ENCODE measurements at places on chromosomes 1 and 21.

- peak; percentile 14 for DNase-seq
These were observed 7.1 kb downstream of the ITGB2 start for GRCh38 chr21:44913425-44914175.

GRCh38 chr1:41576620-41577019, 92.1 kb upstream of the EDN2 start:
- DNase-seq: no peak

- DNase-seq: no peak
These were observed 1030.1 kb downstream of the ADGRL2 start for GRCh38 chr1:82830690-82831380.

DNA sequence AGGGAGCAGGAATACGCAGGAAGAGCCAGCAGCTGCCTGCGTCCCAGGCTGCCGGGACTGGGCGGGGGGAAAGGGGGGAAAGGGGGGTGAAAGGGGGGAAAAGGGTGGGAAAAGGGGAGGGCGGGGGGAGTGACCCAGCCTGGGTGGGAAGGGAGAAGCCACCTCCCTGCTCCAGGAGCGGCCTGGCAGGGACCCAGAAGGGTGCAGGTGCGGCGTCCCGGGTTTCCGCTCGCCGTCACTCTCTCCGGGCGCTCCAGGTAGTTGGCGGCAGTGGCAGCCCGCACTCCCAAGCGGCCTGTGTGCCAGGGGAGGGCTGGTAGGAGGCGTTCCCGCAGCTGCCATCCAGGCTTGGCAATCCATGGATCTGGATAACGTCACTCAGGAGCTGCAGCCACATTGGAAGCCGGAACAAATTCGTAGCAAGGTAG, 141.0 kb upstream of the NGF start:
- no peak for DNase-seq

DNA sequence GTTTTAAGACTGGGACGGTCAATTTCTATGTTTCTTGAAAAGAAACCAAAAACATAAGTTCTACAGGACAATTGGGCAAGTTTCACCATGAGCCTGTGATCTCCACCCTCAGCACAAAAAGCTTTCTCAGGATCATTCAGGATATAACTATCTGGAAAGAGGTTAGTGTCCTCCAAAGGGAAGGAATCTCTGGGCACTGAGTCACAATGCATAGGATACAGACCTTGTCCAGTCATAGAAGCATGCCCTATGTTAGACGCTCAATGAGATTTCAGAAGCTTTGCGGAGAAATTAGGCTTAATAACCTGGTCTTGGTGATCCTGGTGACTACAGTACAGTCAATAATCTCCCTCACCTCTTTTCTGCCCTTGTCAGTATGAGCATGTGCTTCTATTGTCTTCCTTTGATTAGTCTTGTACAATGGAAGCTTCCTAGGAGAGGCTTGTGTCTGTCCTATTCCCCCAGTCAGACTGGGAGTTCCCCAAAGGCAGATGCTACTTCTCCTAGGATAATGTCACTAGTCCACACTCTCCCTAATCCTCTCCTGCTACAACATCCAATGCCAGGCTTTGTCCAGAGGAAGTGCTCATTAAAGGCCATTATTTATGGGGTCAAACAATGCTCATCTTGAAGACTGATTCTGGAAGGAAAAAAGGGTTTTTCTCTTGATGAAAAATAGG, 97.4 kb downstream of the KCNH1 start:
- DNase-seq: no peak

GRCh38 chr1:25544819-25545218, 1.4 kb downstream of the LDLRAP1 start:
- DNase-seq: no peak

GRCh38 chr1:76585980-76586674, 281.2 kb upstream of the ST6GALNAC5 start:
- no peak for DNase-seq

- no peak for DNase-seq
These were observed 14.2 kb downstream of the PRRX1 start for GRCh38 chr1:170678027-170678600.

DNA sequence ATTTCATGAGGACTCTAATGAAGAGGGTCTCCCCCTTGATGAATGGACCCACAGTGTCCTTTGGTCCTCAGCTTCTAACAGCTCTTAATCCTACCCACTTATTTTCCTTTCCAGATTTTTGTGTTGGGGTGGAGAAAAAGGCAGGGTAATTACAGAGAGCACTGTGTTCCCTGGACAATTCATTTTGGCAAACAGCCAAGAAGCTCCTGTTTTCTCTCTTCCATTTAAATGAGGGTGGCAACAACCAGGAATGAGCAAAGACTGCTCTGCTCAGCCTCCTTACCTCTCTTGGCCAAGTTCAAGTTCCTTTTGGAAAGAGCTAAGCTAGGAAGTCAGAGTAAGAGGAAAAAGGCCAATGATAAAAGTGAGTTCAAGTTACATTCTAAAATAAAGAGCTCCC, 11.9 kb downstream of the XKR8 start:
- no peak for DNase-seq

GRCh38 chr1:14421977-14422609, 176.4 kb upstream of the KAZN start:
- no peak for DNase-seq

DNA sequence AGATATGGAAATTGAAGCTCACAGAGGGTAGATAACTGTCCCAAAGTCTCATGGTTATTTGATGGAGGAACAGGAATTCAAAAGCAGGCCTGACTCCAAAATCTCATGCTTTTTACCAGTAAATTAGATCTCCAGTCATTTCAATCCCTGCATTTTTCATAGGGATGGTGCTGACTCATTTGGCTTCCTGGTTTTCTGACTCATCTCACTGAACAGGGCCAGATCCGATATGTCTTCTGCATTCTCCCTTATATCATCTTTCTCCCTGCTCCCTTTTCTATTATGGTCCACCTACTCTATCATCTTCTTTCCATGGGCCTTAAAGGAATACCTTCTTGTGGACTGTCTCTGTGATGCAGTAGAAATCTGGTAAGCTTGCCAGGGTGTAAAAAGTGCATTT, 187.2 kb downstream of the FGGY start:
- DNase-seq: peak; percentile 36

DNA sequence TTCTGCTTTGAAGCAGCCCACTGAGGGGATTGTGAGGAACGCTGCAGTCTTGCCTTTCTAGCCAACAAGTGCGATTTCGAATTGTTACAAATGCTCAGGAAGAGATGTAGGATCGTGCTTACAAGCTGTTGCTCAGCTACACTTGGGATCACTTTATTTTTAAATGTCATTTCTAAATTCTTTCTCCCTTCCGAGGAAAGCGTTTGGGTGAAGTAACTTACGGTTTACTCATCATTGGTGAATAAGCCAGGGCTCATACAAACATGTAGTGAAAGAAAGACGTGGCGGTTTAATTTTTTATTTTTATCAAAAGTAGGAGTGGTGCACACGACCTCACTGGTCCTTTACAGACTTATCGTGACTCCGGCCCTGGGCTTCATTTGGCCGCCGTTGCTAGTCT, 386.6 kb downstream of the KIF26B start:
- DNase-seq: no peak

DNA sequence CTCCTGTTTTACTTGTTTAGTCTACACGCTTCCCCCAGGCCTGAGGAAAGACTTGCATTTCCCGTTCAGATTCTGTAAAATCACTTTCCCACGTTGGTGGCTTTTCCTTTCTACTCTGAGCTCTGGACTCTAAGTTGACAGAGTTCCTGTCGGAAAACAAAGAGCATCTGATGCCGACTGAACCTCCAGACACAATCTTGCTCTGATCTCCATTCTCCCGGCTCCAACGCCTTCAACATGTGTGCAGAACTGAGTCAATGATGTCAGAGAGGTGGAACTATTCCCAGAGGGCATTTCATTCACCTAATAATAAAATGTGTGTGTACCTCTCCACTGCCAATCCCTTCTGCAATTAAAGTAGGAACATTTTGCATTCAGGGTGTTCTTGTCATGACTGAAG, 147.7 kb downstream of the MIS18A start:
- DNase-seq: no peak

- peak; percentile 41 for DNase-seq
These were observed 5.0 kb downstream of the MTR start for GRCh38 chr1:236800002-236800620.

GRCh38 chr1:26744075-26744959, 43.4 kb upstream of the PIGV start:
- DNase-seq: peak; percentile 97

DNA sequence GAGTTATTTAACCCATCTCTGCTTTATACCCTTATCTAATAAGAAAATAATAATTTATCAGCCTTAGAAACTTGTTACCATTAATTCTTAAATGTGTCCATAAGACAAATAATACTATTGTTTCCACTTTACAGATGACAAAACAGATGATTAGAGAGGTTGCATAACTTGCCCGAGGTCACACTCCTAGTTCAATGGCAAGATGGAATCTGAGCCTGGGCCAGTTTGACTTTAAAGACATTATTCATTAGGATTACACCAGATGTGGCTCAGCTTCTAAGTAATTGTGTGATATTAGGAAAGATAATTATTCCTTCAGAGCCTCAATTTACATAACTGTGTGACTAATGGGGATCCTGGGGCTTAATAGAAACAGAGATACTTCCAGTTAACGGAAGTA, 42.3 kb upstream of the KCNK2 start:
- no peak for DNase-seq

DNA sequence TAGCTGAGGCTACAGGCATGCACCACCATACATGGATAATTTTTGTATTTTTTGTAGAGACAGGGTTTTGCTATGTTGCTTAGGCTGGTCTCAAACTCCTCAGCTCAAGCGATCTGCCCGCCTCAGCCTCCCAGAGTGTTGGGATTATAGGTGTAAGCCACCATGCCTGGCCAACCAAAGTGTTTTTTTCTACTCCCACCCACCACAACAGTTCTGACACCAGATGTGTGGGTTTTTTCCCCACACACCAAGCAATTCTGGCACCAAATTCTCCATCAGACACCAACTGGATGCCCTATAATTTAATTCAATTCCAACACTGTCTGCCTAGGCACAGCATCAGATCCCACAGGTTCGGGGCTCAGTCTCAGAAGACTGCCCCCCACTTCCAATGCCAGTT, 20.6 kb upstream of the KLHDC8A start:
- no peak for DNase-seq

DNA sequence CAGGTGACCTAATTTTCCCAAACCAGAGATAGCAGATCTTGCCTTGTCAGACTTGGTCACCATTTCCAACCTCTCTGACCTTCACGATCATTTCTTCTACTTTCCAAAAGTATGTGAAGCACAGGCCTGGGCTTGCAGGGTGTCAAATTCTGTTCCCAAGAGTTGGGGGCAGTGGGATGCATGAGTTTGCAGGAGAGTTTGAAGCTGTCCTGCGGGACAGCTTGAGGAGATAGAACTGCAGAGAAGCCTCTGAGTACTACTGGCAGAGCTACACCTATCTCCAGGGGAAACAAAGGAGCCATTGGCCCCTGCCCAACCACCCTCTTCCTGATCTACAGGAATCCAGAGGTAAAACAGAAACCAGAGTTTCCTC, 11.3 kb downstream of the TXNIP start:
- no peak for DNase-seq

DNA sequence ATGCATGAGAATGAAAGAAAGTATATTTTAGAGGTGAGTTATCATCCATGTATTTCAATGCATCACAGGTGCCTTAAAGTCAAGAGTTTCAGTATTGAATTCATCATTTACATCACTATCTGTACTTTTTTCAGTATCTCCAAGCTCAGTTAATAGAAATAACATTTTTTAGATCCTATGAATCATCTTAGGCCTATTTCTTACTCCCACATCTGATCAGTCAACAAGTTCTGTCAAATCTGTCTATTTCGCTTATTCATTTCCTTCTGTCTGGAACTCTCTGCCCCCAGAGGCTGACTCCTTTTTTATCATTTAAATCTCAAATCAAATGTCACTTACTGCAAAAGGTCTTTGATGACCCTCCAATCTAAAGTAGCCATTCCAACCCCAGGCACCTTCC, 295.2 kb downstream of the LRRC7 start:
- no peak for DNase-seq

GRCh38 chr1:37794372-37795339, 1.0 kb downstream of the MANEAL start:
- no peak for DNase-seq

DNA sequence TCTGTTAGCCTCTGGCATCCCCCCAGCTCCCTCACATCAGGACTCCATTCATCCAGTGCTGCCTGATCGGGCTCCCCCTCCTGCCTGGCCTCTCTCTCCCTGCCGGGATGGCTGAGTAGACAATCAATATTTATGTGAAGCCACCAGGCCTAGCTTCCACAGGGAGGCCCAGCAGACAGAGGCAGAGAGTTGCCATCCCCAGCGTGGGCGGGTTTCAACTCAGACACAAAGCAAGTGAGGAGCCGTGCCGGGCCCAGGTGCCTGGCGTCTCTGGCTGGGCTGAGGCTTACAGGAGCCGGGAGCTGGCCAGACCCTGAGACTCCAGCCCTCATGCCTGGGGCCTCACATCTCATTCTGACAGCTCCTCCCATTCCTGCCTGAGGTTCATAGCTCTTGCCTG, 34.5 kb upstream of the ATP2B4 start:
- no peak for DNase-seq

GRCh38 chr21:35189077-35189863, 140.2 kb upstream of the RUNX1 start:
- DNase-seq: no peak

- DNase-seq: no peak
These were observed 105.4 kb upstream of the KCNK2 start for GRCh38 chr1:214977110-214977509.

- no peak for DNase-seq
These were observed 64.2 kb upstream of the SH3GLB1 start for GRCh38 chr1:86640161-86640670.

DNA sequence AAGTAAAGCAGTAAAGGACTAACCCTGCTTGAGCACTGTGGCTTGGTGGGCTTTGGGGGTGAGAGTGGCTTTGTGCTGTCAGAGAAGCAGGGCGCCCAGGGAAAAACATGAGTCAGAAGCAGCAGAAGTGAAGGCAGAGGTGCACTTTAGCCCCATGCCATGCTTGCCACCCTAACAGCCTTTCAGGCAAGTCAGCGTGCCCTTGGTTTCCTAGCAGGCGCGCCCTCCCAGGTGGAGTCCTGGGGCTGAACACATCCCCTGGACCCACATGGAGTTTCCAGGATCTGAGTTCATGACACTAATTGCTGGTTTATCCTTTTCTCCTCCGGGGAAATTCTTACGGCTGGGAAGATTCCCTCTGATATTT, 106.6 kb downstream of the TLR5 start:
- no peak for DNase-seq

DNA sequence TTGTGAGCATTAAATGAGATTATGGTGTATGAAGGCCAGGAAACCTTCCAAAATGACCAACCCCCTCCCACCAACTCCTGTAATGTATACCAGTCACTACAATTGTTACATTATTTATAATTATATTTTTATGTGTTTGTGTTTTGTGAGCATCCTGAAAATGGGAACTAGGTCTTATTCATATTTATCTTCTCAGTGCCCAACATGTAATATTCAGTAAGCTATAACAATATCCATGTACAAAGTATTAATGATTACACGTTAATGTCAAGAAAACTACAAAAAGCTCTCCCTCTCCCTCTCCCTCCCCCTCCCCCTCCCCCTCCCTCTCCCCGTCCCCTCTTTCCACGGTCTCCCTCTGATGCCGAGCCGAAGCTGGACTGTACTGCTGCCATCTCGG, 19.0 kb upstream of the ASAP3 start:
- no peak for DNase-seq

All from activated CD4-positive, alpha-beta T cell treated with anti-CD3 and anti-CD28 coated beads, Interleukin-2, Interleukin-6, amounts not matched to agents 100 ng/mL and 50 ng/mL, durations not matched to agents 16 hours and 8 hours (primary cell).